ENCODE measurements at places on chromosomes 6 and 20. TPM values are rescaled to one million over a fixed set of nuclear protein-coding genes. Genes with fewer than 3 reads are reported as not detected.
A peak's percentile ranks its signal among the peaks of the same experiment; 100 is the strongest.

LTA gene
- total RNA-seq = 66.0 TPM

- peak; percentile 59 for DNase-seq
Observed at GRCh38 chr6:43724914-43725642, 37.5 kb upstream of the MRPS18A start.

DNA sequence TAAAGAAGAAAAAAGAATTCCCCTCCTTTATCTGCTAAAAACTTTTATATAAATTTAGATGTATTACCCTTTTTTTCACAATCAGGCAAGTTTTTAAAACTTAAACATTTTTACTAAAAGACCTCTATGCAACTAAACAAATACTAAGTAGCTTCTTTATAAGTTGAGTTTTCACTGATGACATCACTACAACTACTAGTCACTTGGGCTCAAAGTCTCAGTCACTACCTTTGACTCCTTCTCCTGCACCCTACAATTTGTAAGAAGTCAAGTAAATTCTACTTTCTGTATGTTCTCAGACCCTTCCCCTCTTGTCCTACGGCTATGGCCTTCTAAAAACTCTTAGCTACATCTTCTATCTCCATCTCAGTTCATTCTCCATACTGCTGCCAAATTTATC lies 11.2 kb downstream of the SUPT3H start:
- no peak for DNase-seq

DNA sequence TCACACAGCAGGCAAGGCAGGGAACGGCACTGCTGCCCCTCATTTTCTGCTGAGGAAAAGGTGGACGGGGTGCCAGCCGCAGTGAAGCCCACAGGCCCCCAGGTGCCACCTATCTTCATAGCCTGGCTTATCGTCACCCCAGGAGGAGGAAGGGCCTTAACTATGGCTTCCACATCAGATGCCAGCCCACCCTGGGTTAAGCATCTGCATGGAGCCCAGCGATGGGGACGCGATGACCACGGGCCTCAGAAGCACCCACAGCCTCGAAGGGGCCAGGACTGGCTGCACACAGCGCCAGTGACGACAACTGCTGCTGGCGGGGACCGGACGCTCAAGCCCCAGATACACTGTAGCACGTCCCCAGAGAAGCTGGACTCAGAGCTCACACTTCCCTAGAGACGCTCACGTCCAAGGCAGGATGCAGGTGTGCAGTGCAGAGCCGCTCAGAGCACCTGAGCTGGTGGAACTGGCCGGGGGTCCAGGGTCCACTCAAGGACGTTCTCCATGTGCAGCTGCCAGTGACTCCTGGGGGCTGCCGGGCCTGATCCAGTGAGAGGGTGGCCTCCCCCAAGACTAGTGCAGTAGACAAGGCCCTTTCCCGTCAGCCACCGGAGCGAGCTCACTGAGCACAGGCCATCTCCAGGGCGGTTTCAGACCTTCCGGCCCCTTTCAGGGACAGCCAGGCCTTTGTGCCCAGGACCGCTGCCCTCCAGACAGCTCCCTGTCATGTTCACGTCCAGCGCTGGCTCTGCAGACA lies 83.0 kb downstream of the YTHDF1 start:
- no peak for DNase-seq

DNA sequence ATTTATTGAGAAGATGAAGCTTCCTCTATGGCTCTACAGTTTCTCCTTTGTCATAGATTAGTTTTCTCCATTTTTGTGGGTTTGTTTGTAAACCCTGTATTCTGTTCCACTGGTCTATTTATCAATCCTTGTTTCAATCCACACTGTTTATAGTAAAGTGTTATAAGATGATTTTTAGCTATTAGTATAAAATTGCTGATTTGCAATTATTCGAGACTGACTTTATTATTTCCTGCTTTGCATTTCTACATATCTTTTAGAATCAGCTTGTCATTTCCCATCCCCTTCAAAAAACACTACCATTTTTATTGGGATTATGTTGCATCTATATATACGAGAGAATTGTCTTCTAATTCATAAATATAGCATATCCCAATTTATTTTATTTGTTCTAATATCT lies 325.9 kb upstream of the EPHA7 start:
- no peak for DNase-seq

DNA sequence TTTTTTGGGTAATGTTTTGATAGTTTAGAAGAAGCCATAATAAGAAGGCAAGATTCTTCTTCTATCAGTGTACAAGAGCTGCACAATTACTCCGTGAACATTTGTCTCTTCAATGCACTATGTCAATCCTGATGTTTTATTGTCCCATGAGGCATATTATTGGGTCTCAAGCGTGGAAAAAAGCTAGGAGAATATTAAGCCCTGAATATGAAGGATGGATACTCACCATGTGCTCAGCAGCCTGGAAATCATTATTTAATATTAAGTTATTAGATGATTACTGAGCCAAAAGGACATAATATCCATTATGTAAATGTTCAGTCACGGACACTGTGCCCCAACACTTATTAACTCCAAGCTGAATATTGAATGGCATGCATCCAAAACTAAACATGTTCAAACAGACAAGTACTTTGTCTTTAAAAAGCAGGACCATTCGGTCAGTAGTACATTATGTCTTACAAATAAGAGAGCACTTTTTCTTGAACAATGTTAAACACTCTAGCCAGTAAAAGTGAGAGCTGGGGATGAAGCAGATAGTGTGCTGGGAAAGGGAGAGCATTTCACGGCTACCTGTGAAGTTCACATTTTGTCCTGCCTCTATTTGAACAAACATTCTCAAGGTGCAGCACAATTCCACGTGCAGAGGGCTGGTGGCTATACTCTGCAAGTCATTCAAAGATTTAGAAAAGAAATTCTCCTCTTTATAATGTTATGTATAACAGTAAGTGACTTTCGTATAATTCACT lies 70.6 kb upstream of the CNR1 start:
- no peak for DNase-seq

- no peak for DNase-seq
Observed at GRCh38 chr6:132907914-132908313, 93.5 kb downstream of the RPS12 start.
